ENCODE measurements at places on chromosomes 16 and 17. TPM values are rescaled to one million over a fixed set of nuclear protein-coding genes. Genes with fewer than 3 reads are reported as not detected.

The NLRC3 gene
- 0.59 TPM for total RNA-seq

GRCh38 chr16:50482271-50482670 is 65.9 kb upstream of the NKD1 start:
- peaks cover 19% of the 10 kb centered on the region for H3K4me1 ChIP-seq
- H3K36me3 ChIP-seq: no peaks in the 10 kb centered on the region
- H3K4me3 ChIP-seq: no peak overlapping the region
- no peaks in the 10 kb centered on the region for H3K27me3 ChIP-seq
- DNase-seq: no peak
- no peak overlapping the region for H3K27ac ChIP-seq

- no peak overlapping the region for H3K4me3 ChIP-seq
- no peak for DNase-seq
- H3K36me3 ChIP-seq: no peaks in the 10 kb centered on the region
- peaks cover 21% of the 10 kb centered on the region for H3K4me1 ChIP-seq
- H3K27me3 ChIP-seq: no peaks in the 10 kb centered on the region
- no peak overlapping the region for H3K27ac ChIP-seq
Observed at GRCh38 chr17:27376637-27377547, 79.4 kb upstream of the KSR1 start.

The TBX4 gene
- total RNA-seq: not detected

- H3K27ac ChIP-seq: no peak overlapping the region
- no peak overlapping the region for H3K4me3 ChIP-seq
- DNase-seq: no peak
- H3K36me3 ChIP-seq: no peaks in the 10 kb centered on the region
Observed at GRCh38 chr17:40806131-40806530, 6.4 kb upstream of the KRT28 start.

DNA sequence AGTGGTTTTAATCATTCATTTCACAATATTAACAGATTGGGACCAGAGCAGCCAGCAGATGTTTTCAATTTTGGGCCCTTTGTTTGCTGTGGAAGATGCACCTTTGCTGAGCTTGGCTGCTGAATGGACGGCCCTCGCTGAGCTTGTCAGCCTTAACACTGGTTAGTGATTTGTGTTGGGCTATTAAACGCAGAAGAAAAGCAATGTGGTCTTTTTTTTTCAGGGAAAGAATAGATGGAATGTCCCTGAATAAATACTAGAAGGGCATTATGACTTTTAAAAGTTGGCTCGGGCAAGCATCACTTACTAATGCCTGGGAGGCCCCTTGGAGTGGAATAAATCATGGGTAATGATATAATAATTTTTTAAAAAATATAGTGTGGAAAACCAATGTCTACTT is 297.0 kb downstream of the MAP2K6 start:
- no peak overlapping the region for H3K27ac ChIP-seq
- no peak for DNase-seq
- H3K4me3 ChIP-seq: no peak overlapping the region
- H3K4me1 ChIP-seq: no peaks in the 10 kb centered on the region

Data from spinal cord (tissue), 10 donors.